ENCODE measurements at places on chromosomes 11 and 22.

DNA sequence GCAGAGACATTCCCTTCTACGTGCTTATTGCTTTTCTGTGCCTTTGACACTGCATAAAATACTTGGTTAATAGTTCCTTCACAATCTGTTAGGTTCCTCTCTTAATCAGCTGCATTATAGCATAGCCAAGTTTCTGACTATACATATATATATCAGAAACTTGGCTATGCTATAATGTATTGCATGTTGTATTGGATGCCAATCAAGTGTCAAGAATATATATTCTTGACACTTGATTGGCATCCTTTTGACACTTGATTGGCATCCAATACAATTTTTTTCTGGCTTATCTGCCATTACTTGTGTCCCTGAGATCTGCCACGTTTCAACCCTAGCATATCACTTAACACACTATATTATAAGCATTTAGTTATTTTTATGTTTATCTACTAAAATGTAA, 949.7 kb upstream of the TENM4 start:
- no peak for DNase-seq

DNA sequence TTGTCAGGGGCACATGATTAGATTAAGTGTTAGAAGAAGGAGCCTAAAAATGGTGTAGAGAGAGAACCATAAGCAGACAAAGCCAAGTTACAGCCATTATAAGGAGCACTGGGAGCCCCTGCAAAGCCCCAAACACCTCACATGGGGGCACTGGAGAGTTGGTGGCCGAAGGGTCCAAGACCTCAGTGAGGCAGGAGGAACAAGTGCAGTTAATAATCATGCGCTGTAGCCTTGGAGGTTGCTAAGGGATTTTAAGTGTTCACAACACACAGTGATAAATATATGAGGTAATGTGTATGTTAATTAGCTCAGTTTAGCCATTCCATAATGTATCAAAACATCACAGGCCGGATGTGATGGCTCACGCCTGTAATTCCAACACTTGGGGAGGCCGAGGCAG, 54.4 kb upstream of the JAM3 start:
- DNase-seq = no peak

- no peak for DNase-seq
Observed at GRCh38 chr22:46934746-46935491, 172.5 kb downstream of the TBC1D22A start.

GRCh38 chr22:37999640-38000272, 15.4 kb upstream of the SOX10 start:
- DNase-seq = no peak

GRCh38 chr11:48162885-48163268, 53.7 kb upstream of the OR4B1 start:
- DNase-seq = no peak

DNA sequence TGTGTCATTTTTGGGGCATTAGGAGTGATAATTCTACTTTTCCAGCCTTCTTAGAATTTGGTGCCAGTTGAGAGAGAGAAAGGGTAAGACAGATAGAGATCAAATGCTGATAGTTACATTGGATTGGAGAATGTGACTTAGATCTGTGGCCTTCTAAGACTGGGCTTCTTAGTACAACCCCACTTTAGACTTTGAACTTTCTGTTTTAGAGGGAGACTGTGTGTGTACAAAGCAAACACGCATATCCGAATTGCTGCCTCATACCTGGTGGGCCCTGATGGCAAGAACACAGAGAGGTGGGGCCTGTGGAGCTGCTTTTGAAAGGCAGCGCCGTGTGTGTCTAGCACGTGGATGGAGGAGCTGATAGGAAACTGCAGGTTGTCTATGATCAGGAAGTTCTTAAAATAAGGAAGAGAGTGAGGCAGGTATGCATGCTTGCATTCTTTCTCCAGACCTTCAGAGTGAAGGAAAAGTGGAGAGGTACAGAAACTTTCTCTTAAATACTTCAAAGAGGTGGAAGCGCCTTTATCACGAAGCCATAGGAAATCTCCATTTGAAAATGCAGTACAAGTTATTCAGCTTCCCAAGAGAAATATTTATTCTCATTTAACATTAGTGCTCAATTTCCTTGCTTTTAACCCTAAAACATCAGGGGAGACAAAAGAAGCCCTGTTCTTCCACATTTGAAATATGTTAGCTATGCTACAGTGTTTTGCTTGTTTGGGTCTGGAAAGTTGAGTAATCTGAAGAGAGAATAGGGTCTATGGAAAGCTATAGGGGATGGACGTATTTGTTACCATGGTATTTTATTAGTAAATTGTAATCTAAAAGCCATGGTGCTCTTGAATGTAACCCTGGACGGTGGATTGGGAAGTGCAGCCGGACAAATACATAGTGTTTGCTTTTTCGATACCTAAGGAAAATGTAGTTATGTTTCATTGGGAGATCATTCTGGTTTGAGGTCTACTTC, 13.7 kb downstream of the PDHX start:
- DNase-seq = no peak

- no peak for DNase-seq
Observed at GRCh38 chr11:19079643-19080440, 19.3 kb upstream of the MRGPRX2 start.

DNA sequence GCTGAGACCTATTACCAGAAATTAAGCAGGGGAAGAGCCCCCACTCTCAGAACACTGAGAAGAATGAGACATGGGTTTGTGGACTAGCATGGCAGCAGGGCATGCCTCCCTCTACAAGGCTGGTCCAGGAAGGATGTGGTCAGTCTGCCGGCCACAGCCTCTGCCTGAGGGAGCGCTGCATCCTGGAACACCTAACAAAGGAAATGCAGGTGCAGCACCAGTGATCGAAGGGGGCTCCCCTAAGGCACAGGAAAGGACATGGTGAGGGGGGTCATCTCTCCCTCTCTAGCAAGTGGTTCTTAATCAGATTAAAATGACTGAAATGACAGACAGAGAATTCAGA, 40.6 kb upstream of the ARL14EP start:
- no peak for DNase-seq

- DNase-seq = no peak
Observed at GRCh38 chr11:4704054-4704789, at the start of gene MMP26. MMP26 (plus strand) TSS chr11:4704784.

DNA sequence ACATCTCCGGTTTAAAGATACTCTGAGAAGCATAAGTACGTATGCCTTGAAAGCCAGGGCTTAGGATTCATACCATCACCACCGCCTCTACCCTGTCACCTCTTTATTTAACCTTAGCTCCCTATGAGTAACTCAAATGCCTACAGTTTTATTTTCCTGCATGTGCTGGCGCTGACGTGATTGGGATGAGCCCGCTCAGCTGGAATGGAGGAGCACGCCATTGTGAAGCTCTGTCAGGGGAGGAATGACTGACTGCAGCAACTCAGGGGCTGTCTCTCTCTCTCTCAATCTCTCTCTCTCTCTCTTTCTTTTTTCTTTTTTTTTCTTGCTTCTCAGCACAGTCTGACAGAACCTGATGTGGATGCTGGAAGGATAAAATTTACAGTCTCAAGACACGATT, 12.4 kb downstream of the CAVIN3 start:
- no peak for DNase-seq

DNA sequence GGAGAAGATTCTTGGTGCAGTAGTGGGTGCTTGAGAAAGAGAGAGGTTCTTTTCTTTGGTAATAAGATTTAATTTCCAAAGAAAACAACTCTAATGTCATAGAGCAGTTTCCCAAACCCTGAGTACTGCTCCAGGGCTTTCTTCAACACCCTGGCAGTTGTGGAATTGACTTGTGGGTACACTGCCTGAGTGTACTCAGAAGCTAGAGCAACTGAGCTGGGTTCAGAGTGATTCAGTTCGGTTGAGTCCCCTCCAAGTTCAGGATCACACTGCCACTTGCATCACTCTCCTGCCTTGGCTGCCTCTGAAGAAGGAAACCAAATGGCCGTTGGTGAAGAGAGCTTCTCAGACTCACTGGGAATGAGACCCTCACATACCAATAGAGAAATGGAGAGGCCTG, 5.3 kb downstream of the DMC1 start:
- no peak for DNase-seq

DNA sequence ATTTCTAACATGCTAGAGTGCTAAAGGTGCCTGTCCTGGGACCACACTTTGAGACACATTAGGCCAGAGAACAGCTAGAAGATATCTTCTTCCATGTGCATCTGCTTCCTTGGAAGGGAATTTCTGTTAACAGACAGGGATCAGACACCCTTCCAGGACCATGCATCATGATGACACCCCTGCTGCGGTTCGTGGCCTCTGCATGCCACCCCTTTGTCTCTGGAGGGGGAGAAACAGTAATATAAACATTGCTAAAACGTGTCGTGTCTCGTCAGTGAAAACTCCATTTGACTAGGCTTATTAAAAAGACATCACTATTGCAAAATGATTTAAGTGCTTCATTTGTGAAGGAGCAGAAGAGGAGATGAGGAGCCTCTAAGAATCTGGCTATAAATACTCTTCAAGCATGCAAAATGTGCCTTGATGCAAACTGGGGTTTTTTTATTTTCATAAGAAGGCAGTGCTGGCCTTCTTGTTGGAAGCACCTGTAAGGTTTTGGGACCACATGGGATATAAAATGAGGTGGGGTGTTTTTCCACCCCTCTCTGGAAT, 141.6 kb downstream of the MYO18B start:
- DNase-seq = no peak

- DNase-seq = no peak
Observed at GRCh38 chr22:31612891-31613285, 49.1 kb downstream of the PISD start.

GRCh38 chr11:128503245-128503991, 83.9 kb downstream of the ETS1 start:
- DNase-seq = no peak

GRCh38 chr11:66066751-66067150, 3.3 kb upstream of the PACS1 start:
- DNase-seq = no peak

GRCh38 chr11:133966921-133967598, 10.3 kb upstream of the IGSF9B start:
- DNase-seq = no peak

DNA sequence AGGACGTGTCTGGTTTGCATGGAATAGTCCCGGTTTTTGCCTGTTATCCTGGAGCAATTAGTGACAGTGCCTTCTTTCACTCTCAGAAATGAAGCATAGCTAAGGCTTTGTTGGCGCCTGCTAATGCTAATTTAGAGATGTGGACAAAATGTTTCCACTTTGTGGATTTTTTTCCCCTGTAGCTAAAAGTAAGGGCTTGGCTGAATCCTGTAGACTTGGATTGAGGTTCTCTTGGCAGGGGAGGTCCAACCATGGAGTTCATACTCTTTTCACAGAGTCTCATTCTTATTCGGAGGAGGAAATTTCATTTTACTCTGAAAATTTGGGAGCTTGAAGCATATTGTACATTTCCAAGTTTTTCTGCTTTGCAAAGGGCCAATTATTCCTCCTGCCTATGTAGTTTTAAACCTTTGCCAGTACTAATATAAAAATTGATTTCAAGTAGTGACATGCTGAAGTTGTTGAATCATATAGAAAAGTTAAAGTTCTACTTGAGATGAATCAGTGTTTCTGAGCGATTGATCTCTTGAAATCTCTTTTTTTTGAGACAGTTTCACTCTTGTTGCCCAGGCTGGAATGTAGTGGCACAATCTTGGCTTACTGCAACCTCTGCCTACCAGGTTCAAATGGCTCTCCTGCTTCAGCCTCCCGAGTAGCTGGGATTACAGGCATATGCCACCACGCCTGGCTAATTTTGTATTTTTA, 20.0 kb downstream of the PPFIA1 start:
- DNase-seq = no peak

- DNase-seq = no peak
Observed at GRCh38 chr11:80636999-80637398, 1196.2 kb upstream of the TENM4 start.

- no peak for DNase-seq
Observed at GRCh38 chr22:32686354-32686753, 115.2 kb upstream of the TIMP3 start.

DNA sequence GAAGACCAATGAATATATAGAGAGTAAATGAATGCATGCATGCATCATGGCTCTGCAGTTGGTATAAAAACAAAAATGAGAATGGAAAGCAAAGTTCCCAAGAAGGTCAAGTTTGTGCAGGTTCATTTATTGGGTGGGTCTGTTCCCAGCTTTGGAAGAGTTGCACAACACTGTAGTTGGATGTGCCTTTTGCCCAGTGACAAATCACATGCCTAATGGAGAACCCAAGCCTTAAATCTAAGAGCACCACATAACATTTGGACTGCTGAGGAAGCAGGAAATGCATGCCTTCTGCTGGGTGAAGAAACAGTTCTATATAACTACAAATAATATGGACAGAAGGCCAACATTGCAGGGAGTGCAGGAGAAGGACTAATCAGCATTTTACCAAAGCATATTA, 30.6 kb downstream of the PRCP start:
- no peak for DNase-seq

DNA sequence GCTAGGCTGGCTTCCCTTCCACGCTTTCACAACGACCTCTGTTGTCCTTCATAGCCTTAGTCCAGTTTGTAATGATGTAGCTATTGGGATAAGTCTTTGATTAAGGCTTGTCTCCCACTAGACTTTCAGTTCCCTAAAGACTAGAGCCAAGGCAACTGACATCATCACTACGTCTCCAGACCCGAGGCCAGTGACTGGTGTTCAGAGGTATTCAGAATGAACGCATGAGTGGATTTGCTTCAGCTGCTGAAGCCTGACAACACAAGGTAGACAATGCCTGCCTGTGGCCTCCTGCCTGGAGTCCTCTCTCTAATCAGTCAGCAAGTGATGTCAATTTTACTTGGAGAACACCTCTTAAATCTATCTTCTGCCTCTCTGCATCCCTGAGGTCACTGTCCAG, 13.6 kb downstream of the EFCAB6 start:
- DNase-seq = no peak

DNA sequence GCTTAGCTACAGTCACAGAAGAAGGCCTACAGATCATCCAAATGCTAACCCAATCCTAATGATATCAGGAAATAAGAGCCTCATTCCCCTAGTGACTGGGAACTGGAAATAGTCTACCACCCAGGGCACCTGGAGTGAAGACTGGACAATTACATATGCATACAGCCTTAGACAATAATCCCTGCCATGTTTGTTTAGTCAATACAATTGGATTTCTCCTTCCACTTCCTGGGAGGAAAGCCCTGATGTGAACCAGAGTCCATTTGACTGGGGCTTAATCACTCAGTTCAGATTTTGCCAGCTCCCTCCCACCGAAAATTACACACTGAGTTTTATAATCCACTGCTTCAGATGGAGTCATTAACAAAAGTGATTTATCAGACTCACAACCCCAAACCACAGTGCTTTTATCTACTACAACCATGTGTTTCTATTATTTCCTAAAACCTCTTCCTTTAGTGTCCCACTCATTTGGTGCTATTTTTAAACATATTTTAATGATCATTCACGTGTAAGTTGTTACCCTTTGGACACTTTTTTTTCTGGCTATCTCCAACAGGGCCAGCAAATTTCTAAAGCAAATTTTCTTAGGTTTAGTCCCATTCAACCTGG, 29.9 kb downstream of the CWF19L2 start:
- DNase-seq = no peak

GRCh38 chr22:28449041-28449440, 230.6 kb downstream of the TTC28 start:
- no peak for DNase-seq

GRCh38 chr11:78313181-78313795, 104.3 kb downstream of the GAB2 start:
- DNase-seq = no peak

Measured in cortex of kidney (tissue), 1 donor.